ENCODE measurements at places on chromosomes 2 and 18. TPM values are rescaled to one million over a fixed set of nuclear protein-coding genes. Genes with fewer than 3 reads are reported as not detected.

Gene TNFRSF11A
- 10.6 TPM for total RNA-seq

Gene NHEJ1
- total RNA-seq = 22.7 TPM

DNA sequence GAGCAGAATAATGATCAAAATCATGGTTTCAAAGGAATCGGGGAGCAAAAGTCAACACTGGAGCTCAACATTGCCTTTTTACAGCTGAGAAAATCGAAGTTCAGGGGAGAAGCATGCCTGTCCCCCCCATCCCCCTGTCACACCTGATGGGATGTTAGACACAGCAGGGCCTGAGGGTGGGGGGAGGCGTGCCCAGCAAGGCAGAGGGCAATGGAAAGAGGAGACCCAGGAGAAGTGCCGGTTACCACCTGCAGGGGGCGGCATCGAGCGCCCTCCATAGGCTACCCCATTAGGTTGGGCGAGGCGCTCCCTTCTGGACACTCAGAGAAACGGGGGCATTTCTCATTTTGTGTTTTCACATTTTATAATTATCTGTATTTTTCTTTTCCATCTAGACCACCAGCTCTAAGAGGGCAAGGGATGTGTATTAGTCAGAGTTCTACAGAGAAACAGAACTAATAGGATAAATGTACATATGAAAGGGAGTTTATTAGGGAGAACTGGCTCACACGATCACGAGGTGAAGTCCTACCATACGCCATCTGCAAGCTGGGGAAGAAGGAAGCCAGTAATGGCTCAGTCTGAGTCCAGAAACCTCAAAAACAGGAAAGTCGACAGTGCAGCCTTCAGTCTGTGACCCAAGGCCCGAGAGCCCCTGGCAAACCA lies 271.3 kb downstream of the LRATD1 start:
- peak; percentile 50 for DNase-seq

DNA sequence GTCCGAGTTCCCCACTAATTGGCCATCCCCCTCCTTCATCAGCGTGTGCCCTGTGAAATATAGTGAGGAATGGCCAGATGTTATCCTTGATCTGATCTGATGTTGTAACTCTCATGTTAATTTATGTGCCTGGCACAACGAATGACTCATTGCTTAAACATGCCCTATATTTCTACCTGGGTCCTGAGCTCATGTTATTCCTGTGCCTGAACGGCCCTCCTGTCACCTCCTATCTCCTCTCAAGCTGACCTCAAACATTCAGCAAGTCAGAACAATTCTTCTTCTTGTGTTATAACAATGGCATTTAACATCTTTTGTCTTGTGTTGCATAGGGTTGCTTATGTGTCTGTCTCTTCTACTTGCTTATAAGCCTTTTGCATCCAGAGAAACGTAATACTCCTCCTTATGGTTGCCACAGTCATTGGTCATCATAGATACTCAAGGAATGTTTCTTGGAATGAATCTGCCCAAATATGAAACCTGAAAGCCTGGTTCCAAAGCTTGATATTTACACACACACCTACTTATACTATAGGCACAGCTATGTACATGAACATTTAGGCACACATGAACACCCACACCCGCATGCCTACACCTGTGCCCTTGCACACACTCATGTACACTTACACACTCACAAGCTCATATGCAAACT lies 80.2 kb upstream of the PHLPP1 start:
- no peak for DNase-seq

DNA sequence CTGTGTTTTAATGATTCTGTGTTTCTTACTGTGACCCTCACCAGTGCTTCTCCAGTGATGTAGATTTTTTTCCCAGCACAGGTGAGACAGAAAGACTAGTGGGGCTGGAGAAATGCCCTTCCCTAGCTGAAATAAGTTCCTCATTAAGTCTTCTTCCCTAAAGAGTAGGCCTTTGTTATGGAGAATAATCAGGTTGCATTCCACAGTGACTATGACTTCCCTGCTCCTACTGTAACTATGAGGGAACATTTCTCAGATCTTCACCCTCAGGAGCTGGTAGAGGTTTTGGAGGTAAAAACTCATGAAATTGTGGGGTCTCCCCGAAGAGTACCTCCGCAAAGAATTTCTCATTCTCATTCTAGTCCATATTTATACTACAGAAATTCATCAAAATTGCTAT lies 286.2 kb downstream of the GRB14 start:
- DNase-seq = no peak

DNA sequence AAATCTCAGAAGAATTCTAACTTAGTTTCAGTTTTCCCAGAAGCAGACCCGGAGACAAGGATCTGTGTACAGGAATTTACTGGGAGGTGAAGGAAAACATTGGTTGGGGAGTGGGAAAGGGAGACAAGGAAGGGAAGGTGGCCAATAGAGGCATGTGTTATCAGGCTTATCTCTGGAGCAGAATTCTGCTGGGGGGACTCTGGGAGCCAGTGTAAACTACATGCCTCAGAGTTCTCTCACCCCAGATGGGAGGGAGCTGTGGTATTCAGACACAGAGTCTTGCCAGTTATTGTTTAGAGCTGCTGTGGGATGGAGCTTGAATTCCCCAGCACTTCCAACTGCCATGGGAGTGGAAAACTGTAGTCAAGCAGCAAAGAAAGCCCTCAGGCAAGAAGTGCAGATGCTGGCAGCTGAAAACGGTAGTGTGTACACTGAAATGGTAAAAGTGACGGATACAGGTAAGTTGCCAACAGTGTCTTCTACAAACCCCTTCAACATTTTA lies 19.0 kb downstream of the DNPEP start:
- no peak for DNase-seq

- DNase-seq = no peak
Measured at GRCh38 chr2:239991689-239992314, 33.3 kb downstream of the NDUFA10 start.

DNA sequence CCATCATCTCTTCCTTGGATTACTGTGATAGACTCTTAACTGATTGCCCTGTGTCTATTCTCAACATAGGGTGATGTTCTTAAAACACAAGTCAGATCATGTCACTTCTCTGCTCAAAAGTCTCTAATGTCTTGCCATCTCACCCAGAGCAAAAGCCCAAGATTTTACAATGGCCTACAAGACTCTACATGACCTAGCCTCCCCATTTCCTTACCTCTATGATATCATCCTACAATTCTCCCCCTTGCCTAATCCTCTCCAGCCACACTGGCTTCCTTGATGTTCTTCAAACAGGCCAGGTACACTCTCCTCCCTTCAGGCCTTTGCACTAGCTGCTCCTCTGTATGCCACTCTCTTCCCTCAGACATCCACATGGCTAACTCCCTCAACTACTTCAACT lies 55.1 kb downstream of the ROCK1 start:
- no peak for DNase-seq

- no peak for DNase-seq
Measured at GRCh38 chr2:2795438-2796091, 464.5 kb upstream of the MYT1L start.

- DNase-seq = no peak
Measured at GRCh38 chr2:212905640-212906201, 245.7 kb downstream of the IKZF2 start.

DNA sequence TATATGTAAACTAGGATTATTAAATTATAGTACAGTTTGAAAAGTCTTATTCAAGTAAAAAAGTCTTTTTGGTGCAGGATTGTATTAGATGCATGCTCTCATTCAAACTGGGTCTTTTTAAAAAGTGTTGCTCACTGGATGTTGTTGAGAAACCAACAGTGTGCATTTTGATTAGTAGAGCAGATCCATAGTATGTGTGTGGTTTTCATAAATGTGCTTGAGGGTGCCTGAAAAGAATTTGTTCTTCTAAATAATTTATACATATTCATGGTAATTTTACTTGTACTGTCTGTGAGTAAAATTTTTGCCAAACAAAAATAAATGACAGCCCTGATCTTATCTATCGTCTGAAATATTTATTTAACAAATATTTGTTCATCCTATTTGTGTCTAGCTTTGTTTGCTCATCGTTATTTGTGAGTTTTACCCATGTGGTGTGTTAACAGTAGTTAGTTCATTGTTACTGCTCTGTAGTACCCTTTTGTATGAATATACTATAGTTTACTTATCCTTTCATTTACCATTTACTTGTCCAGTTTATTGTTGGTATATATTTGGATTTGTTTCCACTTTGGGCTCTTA lies 50.4 kb downstream of the PTPN4 start:
- no peak for DNase-seq

DNA sequence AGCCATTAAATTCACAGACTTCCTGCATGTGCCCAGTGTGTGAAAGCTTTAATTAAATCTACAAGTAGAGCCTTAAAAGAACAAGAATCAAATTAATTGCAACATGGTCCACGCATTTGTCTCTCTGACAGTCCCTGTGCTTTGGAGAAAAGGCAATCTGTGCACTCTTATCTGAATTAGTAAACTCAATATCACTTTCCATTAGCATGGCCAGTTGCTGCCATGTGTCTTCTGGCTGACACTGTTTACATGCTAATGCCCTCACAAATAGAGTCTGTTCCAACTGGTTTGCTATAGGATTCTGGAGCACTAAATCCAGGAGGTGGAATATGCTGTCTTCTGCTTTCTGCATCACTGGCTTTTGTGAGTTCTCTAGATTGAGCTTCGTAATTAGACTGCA lies 434.5 kb upstream of the RAB12 start:
- DNase-seq = no peak

DNA sequence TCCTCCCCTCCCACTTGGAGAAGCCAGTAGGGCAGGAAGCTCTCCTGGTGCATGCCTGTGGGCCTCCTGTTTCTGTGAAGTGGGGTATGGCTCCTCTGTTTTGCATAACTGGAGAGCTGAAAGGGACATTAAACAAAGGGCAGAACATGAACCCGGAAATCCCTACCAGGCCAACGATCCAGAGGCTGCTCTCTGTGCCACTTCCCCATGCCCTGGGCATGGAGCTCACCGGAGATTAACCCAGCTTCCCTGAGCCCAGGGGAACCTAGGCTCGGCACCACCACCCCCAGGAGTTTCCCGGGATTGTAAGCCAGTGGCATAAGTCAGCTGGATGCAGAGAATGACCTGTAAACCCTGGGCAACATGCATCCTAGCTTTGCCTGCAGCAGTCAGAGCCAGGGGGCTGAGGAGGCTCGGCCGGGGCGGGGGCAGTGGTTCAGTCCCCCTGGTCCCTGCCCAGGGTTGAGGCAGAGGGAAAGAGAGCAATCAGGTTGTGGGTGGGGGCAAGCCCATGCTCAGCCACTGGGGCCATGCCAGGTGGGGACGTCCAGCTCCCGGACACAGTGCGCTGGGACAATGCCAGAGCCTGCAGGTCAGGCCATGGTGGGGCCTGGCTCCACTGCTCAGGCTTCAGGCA lies 49.5 kb downstream of the TIMM21 start:
- no peak for DNase-seq

DNA sequence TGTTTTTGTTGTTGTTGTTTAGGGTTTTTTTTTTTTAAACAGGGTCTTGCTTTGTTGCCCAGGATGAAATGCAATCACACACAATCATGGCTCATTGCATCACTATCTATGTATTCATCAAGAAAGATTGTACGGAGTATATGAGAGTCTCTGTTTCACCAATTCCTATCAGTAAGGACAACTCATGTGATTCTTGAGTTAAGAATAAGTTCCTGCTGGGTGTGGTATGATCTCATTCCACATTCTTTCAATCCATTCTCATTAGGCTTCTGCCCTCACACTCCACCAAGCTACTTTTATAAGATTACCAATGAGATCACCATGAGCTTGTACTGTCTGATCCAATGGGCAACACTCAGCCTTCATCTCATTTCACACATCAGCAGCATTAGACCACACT lies 9.1 kb upstream of the AP1S3 start:
- no peak for DNase-seq

DNA sequence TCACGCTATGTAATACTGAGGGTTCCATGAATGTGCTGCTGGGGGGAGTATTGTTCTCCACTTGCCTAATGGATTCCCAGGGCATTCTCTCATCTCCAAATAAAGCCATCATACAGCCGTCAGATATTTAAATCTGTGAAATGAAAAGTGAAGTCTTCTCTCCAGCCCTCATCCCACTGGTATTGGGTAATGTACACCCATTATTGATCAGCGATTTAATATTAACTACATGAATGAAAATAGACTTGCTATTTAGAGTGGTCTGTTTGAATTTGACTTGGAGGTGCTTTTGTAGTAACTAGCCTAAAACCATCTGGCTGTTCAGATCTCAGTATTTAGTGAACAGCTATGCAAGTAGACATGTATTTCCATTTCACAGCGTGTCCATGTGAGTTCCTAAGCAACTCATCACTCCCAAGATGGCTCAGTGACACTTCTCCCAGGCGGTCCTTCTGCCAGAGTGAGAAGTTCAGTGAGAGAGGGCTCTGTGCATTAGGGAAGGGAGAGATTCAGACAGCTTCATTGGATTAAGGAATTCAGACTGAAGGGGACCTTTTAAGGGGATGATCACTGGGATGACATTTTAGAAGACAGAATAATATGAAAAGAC lies 140.7 kb downstream of the WDSUB1 start:
- no peak for DNase-seq
